ENCODE measurements at places on chromosomes 11 and 22.

DNA sequence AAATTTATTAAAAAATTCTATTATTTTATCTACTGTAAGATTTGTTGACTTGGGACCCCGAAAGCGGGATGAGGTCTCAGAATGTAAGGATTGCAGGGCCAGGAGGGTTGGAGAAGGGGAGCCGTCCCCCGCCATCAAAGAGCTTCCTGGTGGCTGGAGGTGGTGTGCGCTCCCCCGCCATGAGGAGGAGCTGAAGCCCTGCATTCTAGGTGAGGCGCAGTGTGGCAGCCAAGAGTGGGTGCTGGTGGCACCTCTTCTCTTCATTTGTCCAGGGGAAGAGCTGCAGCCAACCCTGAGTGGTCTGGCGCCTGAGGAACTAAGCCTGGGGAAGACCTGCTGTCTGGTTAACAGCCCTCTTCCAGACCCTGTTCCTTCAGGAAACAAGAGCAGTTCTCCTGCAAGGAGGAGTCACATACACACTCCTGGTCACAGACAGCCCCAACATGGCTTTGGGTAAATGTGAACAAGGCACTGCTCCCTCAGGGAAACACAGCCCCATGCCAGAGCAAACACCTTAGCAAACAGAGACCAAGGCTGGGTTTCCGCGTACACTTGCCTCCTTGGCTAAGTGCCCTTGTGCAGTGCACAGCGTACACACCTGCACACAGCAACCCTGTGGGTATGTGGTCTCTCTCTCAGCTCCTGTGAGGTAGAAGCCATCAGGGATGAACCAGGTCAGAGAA lies 17.3 kb downstream of the RTN4RL2 start:
- DNase-seq = no peak

GRCh38 chr11:110859240-110859840 lies 147.1 kb upstream of the ARHGAP20 start:
- no peak for DNase-seq

- no peak for DNase-seq
Observed at GRCh38 chr11:106999196-106999595, 19.1 kb downstream of the GUCY1A2 start.

DNA sequence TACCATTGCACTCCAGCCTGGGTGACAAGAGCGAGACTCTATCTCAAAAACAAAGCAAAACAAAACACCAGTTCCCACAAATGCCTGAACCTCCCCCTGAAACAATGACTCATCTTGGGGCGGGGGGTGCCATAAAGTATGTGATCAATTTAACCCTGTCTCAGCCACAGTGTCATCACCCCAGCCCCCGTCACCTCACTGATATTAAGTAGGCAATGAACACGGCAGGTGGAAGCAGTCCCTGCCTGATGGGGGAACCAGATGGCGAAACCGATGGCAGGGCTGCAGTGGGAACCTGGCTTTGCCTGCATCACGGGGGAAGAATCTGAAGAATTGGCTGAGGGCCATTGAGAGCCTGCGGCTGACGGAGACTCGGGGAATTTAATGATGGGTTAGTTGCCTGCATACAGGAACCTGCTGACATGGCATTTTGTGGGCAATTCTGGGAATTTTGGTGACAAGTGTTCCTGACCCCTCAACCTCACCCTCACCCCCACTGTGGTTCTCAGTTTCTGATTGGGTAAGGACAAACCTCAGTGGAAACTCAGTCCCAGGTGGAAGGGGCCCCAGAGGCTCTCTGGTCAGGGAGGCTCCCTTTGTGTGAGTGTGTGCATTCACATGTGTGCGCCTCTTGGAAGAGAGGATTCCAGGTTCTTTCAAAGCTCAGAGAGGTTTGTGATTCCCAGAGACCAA lies 39.1 kb upstream of the SHISAL1 start:
- no peak for DNase-seq

DNA sequence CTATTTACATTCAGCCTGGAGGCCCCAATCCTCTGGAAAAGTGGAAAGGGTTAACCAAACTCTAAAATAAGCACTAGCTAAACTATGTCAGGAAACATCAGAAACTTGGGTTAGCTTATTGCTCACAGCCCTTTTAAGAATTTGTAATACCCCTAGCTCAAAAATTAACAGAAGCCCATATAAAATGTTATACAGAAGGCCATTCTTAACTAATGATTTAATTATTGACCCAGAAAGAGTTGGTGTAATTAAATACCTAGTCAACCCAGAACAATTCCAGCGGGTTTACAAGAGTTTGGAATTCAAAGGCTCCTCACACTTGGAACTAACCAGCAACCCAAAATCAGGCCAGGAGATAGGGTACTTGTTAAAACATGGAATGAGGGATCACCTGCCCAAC lies 88.8 kb downstream of the PIWIL4 start:
- DNase-seq = no peak

- DNase-seq = no peak
Observed at GRCh38 chr11:1444321-1444720, 42.3 kb downstream of the MOB2 start.

GRCh38 chr22:22508274-22509176 lies at the start of gene ZNF280B:
TSS of gene ZNF280B (minus strand) at chr22:22508742. CDS start at chr22:22489398, 19,344 bp downstream.
- DNase-seq = peak; percentile 91

Data from SK-MEL-5 (cell line).